H7 (cell line): ENCODE measurements at places on chromosomes 3 and 15. TPM values are rescaled to one million over a fixed set of nuclear protein-coding genes. Genes with fewer than 3 reads are reported as not detected.

TEX55 gene
- total RNA-seq = not detected in 2 replicates

ATP8B4 gene
- not detected in 2 replicates for total RNA-seq

DNA sequence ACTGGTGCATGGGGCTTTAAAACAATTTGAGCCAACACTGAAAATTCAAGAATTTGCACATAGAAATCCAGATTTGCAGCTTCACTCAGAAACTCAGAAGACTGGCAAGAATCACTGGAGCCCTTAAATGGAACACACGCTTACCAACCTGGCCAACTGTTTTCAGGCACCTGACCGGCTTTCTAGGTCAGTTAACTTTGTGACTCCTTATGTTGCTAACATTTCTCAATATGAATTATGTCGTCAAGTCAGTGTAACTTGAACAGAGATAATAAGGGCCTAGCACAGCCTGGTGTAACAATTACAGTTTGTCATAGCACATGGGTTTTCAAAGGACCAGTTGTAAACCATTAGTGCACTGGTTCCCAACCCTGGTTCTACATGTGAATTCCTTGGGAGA, 6.8 kb downstream of the CERS3 start:
- no peak for DNase-seq

DNA sequence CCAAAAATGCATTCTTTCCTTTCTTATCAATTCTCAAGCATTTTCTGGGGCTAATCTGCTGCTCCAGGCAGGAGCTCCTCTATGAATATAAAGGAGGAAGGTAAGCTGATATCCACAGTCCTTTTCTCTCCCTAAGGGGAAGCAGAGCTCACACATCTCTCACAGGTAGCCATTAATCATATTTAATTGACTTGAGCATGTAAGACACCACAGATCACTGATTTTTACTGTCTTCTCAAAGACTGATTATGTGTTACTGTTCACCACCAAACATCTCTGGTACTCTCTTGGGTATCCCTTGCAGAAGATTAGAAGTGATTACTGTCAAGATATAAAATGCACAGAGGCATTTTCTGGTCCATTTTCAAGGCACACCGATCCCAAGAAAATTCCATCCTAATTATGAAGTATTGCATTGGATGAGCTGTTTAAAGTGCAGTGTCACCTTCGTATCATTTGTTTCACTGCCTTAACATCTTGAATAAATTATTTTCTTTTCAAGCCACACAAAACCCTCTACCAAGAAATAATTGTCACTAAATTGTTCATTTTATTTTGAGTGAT, 100.7 kb downstream of the ARPP21 start:
- DNase-seq = no peak

DNA sequence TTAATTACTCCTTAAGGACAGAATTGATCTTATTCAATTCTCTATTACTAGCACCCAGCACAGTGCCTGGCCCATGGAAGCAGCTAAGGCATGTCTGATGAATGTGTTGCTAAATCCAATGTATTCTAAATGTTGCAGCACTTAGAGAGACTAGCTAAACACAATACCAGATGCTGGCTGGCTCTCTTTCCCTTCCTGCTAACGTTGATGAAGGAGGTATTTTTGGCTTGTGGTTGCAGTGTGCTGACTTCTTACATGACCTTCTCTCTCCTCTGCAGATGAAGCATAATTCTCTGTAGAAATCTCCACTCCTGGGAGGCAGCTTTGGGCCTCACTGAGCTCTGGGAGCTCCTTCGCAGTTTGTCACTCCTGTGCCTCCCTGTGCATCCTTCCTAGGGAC, 183.6 kb downstream of the PEX5L start:
- DNase-seq = no peak

GRCh38 chr3:172751175-172751704, 714 bp downstream of the ECT2 start:
- DNase-seq = no peak

GRCh38 chr15:34952481-34952880, 17.1 kb downstream of the AQR start:
- DNase-seq = no peak
